T-helper 17 cell (primary cell): ENCODE measurements at places on chromosomes 6 and 20.
A peak's percentile ranks its signal among the peaks of the same experiment; 100 is the strongest.

DNA sequence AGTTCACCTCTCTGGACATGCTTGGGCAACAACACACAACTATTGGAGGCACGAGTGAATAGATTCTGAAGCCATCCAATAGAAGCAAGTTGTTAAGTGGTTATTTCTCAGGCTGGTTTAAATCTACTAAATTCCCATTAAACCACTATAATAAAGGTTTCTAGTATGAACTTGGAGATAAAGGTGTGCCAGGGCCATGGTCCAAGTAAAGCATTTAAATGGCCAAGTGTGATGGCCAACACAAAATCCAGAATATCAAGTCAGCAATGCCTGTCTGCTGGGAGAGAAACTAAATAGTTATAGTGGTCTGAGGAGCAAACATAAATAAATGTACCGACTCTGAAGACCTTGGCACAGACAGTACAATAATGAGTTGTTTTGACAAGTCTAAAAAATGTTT, 294.3 kb upstream of the STXBP5 start:
- no peak for DNase-seq

- DNase-seq: no peak
These were observed 42.1 kb downstream of the PHACTR3 start for GRCh38 chr20:59646487-59646886.

- no peak for DNase-seq
These were observed 122.8 kb upstream of the COL21A1 start for GRCh38 chr6:56370127-56370540.

DNA sequence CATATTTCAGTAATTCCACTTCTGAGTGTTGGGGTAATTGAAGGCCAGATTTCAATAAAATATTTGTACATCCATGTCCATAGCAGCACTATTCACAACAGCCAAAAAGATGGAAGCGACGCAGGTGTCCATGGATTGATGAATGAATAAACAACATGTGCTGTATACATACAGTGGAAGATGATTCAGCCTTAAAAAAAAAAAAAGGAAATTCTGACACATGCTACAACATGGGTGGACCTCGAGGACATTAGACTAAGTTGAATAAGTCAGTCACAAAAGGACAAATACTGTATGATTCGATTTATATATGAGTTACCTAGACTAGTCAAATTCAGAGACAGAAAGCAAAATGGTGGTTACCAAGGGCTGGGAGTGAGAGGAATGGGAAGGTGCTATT, 57.2 kb downstream of the TRAM2 start:
- DNase-seq: no peak

- no peak for DNase-seq
These were observed 16.6 kb upstream of the MAP7 start for GRCh38 chr6:136566851-136567250.

DNA sequence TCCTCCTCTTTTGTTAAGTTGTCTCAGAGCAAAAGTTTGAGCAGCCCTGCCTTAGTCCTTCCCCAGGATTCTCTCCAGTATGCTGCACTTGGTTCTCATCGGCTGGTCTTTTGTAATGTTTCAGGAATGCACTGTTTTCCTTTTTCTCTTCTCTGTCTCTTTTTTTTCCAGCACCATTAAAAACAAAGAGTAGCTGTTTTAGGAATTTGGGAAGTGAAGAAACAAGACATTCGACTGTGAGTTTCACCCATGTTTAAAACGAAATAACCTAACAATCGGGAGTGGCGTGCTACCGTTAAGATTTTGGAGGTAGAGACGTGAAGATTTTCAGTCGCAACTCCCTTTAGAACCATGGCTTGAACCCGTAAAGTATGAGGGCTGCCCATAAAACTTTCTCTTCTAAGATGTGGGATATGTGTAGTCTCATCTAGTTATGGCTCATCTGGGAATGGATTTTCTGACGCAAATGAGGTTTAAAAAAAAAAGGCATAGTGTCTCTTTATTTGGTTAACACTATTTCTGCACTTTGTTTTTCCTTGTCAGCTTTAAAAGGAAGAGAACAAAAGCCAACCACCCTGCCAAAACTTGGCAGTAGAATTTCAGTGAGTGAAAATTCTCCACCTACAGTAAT, 35.9 kb upstream of the RAB23 start:
- DNase-seq: no peak

GRCh38 chr6:163897030-163897429, 482.5 kb downstream of the QKI start:
- DNase-seq: no peak

DNA sequence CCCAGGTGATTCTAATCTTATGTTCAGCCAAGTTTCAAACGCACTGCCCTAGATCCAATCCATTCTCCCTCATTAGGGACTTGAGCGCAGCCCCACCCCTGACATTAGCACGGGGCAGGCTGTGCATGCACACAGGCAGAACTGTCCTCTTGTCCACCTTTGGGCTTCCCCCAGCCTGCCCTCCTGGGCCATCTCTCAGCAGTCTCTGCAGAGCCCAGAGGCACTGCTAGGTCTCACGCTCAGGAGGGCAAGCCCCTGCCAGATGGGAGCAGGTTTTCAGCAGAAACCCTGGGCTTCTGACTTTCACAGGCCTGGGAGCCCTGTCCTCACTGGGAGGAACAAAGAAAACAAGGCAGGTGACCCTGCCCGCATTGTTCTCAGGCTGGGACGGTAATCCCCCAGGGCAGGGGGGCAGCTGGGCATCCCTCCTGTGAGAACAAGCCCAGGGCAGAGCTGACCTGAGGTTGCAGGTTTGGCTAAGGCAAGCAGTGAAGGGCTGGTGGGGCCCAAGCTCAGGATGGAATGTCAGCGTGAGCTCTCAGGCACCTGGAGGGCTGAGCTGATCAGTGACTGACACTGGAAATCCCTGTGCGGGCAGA, 24.5 kb downstream of the KCNK5 start:
- no peak for DNase-seq

GRCh38 chr20:48819821-48820648, 7.8 kb downstream of the PREX1 start:
- no peak for DNase-seq

GRCh38 chr6:79869184-79869583, 78.2 kb downstream of the ELOVL4 start:
- DNase-seq: no peak

- no peak for DNase-seq
These were observed 127.4 kb downstream of the TBXT start for GRCh38 chr6:166040292-166040691.

- DNase-seq: no peak
These were observed 454.3 kb downstream of the BTBD3 start for GRCh38 chr20:12371990-12372389.

DNA sequence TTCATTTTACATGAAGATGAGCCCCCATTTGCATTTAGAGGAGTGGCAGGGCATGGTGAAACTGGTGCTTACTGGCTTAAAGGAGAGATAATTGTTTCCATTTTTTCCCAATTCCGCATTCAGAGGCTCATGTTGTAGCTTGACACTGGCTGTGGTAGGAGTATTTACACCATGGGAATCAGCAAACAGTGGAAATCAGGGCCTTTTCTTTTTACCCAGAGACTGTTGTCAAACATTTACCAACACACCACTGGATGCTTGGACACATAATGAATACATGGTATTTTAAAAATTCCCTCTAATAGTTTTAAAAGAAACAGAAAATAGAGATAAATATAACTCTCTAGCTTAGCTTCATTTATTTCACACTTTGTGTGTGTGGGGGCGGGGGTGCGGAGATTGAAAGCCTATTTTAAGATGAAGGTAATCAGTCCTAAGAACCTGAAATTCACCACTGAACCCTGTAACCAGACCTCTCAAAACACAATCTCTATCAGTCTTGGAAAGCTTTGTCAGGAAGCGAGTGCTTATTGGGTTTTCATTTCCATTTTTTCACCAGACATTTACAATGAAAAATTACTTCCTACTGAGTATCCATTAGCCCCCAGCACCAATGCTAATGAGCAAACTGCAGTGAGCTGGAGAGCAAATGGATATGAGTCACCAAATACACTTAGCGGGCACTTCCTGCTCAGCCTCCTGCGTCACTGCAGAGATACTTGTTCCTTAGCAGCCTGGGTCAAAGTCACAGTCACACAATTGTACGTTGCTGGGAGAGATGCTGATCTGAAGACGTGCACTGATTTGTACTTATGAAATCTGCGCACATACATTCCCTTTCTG, 532.0 kb downstream of the BCKDHB start:
- DNase-seq: no peak

GRCh38 chr20:10061641-10062040, 26.9 kb downstream of the ANKEF1 start:
- DNase-seq: no peak

DNA sequence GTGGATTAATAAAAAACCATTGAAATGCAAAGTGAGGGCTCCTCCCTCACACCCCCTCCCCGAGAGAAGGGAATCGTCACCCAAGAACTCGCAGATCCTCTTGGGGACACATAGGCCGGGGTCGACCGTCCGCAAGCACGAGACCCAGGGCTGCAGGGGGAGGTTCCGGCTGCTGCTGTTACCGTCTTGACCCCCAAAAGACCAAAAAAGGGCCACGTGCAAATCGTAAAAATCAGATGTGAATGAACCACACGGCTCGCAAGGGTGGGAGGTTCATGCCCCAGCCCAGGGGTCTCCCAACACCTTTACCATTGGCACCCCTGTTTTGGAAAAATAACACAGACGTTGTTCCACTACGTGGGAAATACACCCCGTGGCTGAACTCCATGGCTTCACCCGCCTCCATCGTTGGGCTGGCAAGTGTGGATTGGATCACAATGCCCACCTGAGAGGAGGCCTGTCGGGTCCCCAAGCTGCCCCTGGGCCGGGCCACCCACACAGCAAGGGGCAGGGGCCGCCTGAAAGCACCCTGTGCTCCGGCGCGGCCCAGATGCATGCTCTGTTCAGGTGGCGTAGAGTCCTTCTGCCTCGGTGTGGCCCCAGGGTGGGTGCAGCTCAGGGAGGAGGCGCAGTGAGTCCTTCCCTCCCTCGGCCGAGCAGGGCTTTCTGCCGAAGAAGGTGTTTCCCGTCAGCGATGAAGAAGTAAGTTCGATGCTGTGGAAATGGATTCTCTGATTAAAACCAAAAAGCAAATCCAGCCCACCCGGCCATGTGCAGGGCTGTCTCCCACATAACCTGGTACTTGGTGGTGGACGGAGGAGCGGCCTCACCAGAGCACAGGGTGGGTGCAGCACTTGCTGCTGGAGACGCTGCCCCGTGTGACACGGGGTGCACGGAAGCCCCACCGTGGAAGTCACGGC, 85.0 kb downstream of the YTHDF1 start:
- DNase-seq: no peak

DNA sequence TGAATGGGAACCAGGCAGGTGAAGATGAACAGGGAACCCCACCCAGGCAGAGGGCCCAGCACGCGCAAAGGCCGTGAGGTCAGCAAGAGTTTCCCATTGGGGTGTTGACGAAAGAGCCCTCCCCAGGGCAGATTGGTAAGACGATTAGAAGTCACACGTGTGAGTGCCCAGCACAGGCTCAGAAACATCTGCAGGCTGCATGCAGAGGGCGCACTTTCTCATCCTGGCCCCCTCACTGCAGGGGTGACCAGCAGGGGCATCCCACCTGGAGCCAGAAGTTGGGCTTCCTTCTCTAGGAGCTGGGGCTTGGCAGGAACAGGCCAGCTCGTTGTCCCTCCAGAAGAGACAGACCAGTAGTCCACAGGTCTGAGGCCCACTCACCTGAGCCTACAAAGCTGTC, 38.4 kb downstream of the VSTM2L start:
- no peak for DNase-seq

- DNase-seq: no peak
These were observed 4.0 kb downstream of the VARS1 start for GRCh38 chr6:31791324-31792089.

- DNase-seq: peak; percentile 21
These were observed 127.2 kb upstream of the TAB2 start for GRCh38 chr6:149190224-149190831.

GRCh38 chr6:93226822-93227221, 192.5 kb downstream of the EPHA7 start:
- no peak for DNase-seq

- no peak for DNase-seq
These were observed 27.3 kb downstream of the RAMACL start for GRCh38 chr6:166559211-166559610.

GRCh38 chr6:107271208-107271790, 156.0 kb upstream of the BEND3 start:
- no peak for DNase-seq

DNA sequence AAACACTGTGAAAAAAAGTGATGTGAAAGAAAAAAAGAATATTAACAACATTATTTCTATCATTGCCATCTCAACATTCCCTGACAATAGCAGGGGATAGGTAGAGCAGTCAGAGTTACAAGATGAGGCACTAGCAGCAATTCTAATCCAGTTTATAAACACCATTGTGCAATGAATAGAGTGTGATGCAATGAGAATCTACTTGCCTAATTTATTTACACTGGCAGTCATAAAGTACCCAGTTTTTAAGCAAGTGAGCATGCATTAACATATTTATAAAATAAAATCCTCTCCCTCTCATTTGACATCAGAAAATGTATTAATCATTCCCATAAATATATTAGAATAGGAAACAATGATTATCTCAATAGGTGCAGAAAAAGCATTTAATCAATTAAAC, 2.5 kb upstream of the MANEA start:
- DNase-seq: no peak

- DNase-seq: no peak
These were observed 301.8 kb upstream of the ID4 start for GRCh38 chr6:19535351-19535750.

GRCh38 chr6:21653905-21654304, 60.4 kb downstream of the SOX4 start:
- no peak for DNase-seq

DNA sequence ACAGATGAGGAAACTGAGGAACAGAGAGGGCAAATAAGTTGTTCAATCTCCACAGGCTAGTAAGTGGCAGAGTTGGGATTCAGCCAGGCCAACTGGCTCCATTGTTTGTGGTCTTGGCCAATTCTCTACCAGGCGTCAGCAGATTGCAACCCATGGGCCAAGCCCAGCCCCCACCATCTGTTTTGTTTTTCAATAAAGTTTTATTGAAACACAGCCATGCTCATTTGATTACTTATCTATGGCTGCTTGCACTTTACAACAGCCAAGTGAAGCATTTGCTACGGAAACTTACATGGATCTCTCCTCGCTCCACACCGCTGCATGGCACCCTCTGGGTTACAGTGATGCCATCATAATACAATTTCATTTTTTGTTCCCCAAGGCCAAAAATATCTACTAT, 90.8 kb downstream of the ZNF217 start:
- no peak for DNase-seq

DNA sequence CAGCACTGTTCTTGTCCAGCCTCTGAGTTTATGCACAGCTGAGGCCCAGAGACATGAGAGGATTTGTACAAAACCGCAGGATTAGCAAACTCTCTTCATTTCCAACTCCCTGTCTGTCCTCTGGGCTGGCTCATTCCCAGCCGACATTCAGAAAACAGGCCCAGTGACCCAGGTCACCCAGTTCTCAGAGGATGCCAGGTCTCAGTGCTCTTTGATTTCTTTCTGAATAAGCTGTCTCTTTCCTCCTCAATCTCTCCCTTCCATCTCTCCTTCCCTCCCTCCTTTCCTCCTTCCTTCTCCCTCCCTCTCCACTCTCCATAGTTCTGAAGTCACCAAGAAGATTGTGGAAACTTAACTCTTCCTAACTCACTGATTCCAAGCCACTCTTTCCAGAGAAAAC, 372.7 kb upstream of the SULF2 start:
- no peak for DNase-seq
